ENCODE measurements at places on chromosomes 11 and 22. TPM values are rescaled to one million over a fixed set of nuclear protein-coding genes. Genes with fewer than 3 reads are reported as not detected.
A peak's percentile ranks its signal among the peaks of the same experiment; 100 is the strongest.

CCDC188 gene
- total RNA-seq = 0.55 TPM

DNA sequence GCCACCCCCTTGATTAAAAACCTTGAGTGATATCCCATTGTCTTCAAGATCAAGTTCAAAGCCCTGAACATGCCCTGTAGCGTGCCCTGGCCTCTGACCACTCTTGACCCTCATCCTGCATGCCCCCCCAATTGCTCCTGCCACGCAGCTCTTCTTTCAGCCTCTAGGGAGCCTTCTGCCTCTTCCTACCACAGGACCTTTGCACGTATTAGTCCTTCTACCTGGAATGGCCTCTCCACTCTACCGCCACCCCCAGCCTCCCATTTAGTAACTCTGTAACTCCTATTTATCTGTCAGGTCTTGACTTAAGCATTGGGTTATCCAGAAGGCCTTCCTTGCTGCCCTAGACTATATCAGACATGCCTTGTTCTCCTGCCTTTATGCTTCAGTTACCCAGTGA is 203.6 kb downstream of the TRIM29 start:
- no peak for DNase-seq

MMP27 gene
- total RNA-seq = not detected

GVQW3 gene
- 1.1 TPM for total RNA-seq

MAPK8IP1 gene
- total RNA-seq = 14.8 TPM

BBS1 gene
- total RNA-seq = 31.7 TPM

GRCh38 chr11:87263979-87264378 is 226.2 kb downstream of the TMEM135 start:
- DNase-seq = no peak

DNA sequence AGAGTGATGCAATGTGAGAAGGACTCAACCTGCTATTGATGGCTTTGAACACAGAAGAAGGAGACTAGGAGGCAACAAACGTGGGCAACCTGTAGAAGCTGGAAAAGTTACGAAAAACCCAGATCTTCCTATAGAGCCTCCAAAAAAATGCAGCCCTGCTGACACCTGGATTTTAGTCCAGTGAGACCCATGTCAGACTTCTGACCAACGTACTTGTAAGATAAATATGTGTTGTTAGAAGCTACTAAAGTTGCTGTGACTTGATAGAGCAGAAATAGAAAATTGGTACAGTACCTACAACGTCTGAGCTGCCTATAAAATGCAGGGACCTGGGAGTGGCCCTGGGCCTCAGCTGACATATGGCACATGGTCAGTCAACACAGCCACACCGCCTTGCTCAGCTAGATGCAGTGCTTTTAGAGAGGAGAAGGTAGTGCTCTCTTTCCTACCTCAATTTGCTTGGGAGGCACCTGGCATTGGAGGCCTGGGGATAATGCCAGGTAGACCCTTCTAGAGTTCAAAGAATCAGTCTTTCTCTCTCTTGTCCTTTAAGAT is 97.4 kb downstream of the ARL14EP start:
- DNase-seq = no peak

DNA sequence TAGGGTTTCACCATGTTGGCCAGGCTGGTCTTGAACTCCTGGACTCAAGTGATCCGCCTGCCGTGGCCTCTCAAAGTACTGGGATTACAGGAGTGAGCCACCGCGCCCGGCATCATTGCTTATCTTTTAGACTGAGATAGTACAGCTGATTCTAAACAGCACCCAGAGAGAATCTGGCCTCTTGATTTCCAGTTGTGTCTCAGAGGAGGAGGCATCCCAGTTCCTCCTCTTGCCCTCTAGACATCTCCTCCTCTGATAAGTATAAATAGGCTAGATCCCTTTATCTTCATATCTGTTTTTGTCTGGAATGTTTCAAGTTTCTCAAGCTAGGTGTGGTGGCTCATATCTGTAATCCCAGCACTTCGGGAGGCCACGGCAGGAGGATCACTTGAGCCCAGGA is 7.0 kb downstream of the MARK2 start:
- no peak for DNase-seq

DNA sequence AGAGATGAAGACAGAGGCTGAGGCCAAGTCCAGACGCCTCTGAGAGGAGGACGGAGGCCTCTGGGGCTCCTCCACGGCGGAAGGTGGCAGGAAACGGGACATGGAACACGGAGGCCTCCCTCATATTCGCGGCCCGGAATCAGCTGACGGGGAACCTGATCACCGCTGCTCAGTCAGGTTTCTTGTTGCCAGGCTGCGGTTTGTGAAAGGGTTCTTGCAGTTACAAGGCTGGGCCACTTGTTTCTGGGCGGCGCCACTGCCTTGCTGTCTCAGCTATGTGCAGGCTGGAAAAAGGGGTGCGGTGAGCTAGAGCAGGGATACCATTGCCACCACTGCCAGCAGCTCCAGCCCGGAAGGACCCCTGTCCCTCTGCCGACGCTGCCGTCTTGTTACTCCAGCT is 10.0 kb upstream of the MMP1 start:
- no peak for DNase-seq

OR51A4 gene
- not detected for total RNA-seq

OR8D4 gene
- not detected for total RNA-seq

GLYATL1 gene
- total RNA-seq = 0.84 TPM

GSTT2 gene
- total RNA-seq = 0.50 TPM

MS4A4A gene
- not detected for total RNA-seq

GRCh38 chr11:122642472-122642922 is 13.0 kb upstream of the UBASH3B start:
- DNase-seq = peak; percentile 99

STT3A gene
- total RNA-seq = 208 TPM

- no peak for DNase-seq
Measured at GRCh38 chr22:36493690-36494110, 12.3 kb upstream of the TXN2 start.

GRCh38 chr11:72741429-72741833 is 10.8 kb downstream of the ARAP1 start:
- no peak for DNase-seq

PNPLA3 gene
- total RNA-seq = 6.9 TPM

DGCR6L gene
- total RNA-seq = 100 TPM

ADM2 gene
- 29.0 TPM for total RNA-seq
